ENCODE measurements at places on chromosomes 7 and 10.

DNA sequence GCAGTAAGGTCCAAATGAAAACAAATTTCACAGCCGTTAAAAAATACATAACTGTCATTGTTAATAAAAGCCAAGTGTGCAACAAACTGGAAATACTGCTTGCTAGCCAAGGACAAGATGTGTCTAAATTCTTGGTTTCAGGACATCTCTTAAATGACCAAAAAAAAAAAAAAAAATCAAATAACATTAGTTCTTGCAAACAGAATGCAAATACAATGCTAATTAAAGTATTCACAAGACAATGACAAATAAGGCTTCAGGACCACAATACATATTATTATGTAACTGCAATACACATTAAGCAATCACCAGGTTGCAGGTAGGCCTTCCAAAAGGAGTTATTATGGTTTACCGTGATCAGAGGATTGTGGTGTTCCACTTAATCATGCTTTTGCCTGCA, 3.6 kb downstream of the ARHGAP21 start:
- no peak for DNase-seq

GRCh38 chr7:2357165-2357564, 2.5 kb downstream of the EIF3B start:
- DNase-seq: no peak

DNA sequence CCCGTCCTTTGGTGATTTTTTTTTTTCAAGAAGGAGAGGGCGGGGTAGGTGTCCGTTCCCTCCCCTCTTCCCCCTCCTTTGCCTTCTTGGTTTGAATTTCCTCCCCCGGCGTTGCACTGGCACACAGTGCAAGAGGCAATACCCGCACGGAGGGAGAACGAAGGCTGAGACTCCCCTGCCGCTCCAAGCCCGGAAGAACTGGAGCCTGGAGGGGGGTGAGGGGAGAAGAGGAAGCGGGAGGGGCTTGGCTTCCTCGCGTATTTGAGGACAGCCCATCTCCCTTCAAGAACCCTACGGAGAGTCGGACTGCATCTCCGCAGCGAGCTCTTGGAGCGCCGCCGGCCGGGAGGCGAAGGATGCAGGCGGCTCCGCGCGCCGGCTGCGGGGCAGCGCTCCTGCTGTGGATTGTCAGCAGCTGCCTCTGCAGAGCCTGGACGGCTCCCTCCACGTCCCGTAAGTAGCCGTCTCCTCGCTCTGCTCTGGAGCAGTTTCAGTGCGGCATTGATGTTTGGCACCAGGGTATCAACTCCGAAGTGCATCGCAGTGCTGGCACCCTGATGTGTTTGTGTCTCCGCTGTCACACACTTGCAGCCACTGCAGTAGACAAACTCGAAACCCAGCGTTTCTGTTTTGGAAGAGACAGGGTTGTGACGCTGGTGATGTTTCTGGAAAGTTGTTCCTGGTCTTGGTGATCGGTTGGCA, at the start of gene CNTNAP2:
Gene CNTNAP2 (plus strand): TSS at position 281 of the 702 bp plus-strand sequence. CDS start 76 bp downstream, at position 357.
- no peak for DNase-seq

GRCh38 chr10:86180861-86181260, 185.7 kb downstream of the GRID1 start:
- no peak for DNase-seq

DNA sequence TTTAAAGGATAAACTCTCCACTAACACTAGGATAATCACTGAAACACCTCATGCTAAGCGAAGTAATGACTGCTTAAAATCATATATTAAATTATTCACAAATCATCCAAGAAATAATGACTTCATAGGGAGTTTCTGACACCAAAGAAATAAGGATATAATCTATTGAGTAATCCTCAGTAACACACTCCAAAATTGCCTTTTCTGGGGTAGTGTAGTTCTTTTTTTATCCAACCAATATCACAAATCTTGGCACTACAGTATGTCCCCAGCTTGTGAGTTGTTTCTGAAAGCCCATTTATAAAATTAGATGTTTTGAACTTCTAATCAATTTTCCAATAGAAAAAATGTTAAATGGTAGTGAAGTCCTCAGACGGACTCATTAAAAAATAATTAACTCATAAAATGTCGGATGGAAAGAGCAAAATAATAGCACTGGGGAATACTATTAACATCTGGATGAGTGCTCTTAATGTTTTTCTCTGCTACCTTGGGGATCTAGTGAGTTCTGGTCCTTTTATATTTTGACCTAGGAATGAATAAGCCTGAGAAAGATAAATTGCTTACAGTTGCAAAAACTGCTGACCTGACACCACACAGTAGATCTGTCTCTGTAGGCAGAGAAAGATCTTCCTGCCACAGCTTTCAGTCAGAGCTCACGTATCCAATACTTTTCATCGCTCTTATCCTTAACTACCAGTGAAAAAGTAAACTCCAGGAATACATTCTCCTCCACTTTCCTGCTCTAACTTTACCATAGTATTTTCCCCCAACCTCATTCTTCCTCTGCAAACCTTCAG, 618.5 kb upstream of the ANKRD30A start:
- no peak for DNase-seq

Data from B cell (primary cell).